Activated naive CD4-positive, alpha-beta T cell (primary cell): ENCODE measurements at places on chromosomes 16 and 17.

DNA sequence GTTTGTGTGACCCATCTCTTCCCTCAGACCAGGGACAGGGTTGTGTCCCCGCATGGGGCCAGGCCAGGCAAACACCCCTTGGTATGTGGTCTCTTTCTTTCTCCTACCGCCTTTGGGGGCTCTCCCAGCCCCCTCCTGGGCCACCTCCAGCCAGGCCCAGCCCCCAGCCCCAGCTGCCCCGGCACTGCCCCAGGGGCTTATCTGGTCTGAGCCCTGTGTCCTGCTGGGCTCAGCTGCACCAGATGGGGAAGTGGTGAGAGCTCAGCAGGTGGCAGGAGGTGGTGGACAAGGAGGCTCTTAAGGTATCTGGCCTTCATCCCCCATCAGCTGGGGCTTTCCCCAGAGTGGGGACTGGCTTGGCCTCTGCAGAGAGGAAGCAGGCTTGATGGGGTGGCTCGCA is 8.7 kb downstream of the ADAM11 start:
- DNase-seq, result no peak

DNA sequence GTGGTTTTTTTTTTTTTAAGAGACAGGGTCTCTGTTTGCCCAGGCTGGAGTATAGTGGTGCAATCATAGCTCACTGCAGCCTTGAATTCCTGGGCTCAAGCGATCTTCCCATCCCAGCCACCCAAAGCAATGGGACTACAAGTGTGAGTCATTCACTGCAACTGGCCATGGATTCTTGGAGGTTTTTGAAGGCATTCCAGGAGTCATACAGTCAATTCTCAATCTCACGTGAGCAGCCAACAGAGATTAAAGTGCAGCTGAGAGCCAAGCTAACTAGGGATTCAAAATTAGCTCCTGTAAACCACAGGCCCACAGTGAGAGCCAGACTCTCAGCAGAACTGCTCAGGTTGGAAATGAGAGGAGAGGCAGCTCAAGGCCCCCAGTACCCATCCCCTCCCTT is 30.2 kb downstream of the XPO6 start:
- DNase-seq, result no peak

- no peak for DNase-seq
Observed at GRCh38 chr16:73116576-73116975, 68.6 kb upstream of the ZFHX3 start.

DNA sequence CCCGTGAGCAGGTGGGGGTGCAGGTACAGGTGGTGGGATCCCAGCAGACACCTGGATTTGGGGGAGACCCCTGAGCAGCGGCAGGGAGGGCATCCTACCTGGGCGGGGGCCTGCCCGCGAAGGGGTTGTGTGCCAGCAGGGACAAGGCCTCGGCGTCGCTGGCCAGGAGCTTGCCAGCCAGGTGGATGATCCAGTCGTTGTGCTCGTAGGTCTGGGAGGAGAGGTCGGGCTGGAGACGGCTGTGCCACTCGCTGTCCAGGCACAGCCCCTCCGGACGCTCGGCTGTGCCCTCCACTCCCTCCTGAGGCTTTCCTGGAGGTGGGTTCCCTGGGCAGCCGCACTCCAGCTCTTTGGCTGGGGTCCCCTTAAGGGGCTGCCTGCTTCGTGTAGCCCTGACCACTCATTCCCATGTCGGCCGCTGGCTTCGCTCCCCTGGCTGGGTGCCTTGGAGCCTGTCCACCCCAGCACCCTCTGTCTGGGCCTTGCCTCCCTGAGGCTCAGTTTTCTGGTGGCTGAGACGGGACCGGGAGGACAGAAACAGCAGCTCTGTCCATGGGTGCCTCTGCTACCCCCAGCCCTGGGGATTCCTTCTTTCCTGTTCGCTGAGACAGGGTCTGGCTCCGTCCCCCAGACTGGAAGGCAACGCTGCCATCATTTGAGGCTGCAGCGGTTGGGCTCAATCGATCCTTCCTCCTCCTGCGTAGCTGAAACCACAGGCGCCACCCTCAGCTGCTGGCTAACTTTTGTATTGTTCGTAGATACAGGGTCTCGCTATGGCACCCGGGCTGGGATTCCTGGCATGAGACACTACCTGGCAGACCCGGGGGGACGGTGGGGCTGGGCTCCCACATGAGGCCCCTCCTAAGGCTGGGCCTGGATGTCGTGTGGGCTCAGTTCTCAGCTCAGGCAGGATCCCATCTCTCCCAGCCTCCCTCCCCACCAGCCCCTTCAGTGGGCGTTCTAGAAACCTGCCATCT is 68.6 kb upstream of the GNG13 start:
- no peak for DNase-seq

DNA sequence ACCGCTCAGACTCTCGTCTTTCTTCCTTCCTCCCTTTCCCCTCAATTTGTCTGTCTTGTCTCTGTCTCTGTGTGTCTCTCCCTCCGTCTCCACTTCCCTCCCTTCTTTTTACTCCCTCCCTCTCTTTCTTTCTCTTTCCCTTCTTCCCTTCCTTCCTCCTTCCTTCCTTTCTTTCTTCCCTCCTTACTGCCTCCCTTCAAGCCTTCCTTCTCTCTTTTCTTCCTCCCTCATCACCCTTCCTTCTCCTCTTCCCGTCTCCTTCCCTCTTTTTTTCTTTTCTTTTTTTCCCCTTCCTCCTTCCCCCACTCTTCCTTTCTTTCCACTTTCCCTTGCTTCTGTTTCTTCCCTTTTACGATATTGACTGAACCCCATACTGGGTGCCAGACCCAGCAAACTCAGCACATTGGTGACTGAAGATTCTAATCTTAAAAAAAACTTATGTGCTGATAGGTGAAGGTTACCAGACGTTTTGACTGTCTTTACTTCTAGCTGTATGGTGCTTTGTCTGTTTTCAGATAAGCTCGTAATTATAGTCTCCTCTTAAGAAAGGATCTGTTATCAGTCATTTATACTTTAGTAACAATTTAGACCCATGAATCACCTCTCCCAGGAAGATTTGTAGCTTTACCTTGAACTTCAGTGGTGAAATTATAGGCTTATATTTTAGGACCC is 481 bp upstream of the BRD7 start:
- no peak for DNase-seq

DNA sequence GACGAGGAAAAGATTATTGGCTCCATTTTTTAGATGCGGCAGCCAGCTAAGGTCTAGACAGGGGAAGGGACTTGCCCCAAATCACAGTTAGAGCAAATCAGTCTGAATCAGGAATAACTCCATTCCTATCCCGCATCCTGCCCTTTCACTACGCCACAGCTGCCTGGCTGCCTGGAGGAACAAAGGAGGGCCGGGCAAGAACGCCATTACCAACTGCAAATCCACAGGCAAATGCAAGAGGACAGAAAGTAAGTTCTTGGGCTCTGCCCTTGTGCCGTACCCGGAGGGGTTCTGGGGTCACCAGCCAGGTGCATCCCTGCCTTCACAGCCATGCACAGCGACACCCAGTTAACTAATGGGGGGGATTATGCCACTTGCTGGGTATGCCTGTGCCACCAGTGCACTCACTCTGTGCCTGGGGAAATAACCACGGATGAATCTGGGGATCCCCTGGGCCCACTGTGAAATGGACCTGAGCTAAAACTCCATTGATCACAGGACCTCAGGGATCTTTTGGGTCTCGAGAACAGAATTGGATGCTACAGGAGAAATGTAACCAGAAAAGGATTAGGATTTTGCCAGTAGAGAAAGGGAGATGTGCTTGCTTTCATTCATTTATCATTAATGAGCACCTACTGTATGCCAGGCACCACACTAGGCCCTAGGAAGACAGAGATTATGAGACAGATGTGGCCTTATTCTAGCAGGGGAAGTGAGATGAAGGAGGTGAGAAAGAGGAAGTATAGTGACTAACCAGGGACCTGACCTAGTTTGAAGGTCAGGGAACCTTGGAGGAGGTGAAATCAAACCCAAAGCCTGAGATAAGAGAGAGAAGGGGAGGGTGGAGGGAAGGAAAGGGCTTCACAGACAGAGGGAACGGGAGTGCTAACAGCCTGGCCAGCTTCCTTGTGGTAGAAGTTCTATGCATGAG is 17.7 kb downstream of the BCL7C start:
- no peak for DNase-seq

- DNase-seq, result no peak
Observed at GRCh38 chr16:27511657-27512448, 37.9 kb downstream of the GTF3C1 start.

DNA sequence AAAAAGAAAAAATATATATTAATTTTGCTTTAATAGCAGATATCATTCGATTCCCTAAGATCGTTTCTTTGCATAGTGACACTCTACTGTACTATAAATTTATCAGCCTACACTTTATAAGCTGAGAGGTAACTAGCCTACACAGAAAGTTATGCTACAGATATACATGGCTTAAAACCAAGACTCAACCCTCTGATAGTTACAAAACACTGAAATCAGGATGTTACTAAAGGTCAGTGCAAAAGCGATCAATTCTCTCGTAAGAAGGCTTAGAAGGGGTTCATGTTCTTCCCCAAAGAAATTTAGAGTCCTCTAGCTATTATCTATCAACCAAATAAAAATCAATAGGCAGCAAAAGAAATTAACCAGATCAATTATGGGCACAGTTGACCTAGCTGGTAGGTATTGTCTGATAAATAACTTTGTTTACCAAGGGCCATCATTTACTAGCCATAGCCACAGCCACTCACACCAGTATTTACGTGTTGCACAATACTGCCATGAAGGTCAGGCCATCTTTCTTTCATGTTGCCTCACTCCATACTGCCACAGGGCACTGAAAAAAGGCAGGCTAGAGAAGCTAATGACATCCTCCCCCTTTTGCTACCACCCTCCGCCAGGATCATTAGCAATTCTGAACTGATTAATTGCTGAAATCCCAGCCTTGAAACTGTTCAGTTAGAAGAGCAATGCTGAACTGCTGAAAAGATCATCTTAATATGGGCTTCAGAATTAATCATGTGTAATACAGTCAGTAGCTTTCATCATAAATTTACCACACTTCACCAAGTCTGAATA is 43.7 kb downstream of the RND2 start:
- DNase-seq, result no peak

GRCh38 chr17:40819528-40820125 is 2.8 kb downstream of the KRT10 start:
- DNase-seq, result no peak

GRCh38 chr16:166375-167121 is 770 bp downstream of the HBM start:
- DNase-seq, result no peak

DNA sequence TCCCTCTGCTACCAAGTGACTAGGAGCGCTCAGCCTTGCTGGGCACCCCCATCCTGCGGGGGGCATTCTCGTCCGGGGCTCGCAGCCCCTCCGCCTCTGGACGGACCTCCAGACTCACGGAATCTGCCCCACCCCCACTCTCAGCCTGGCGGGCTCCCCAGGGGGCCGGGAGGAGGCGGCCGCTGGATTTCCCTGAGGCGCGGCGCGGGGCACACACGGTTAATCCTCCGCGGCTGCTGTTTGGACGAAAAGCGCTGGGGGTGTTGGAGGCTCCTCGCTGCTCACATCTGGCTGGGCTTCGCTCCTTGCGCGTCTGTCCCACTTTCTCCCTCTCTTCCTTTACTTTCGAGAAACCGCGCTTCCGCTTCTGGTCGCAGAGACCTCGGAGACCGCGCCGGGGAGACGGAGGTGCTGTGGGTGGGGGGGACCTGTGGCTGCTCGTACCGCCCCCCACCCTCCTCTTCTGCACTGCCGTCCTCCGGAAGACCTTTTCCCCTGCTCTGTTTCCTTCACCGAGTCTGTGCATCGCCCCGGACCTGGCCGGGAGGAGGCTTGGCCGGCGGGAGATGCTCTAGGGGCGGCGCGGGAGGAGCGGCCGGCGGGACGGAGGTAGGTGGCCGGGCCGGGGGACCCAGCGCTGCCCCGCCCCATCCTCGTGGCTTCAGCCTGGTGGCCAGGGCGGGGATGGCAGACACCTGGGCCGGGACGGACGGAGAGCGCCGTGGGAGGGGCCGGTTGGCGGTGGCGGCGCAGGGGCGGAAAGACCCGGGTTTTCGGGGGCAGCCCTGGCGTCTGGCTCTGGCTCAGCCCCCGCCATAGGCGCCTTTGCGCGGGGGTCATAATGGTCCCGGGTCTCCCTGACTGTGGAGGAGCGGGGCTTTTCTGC is at the start of gene C1QTNF1:
Gene C1QTNF1, plus strand, starts transcription at position 284 of the 886 bp plus-strand sequence. CDS start 19,800 bp downstream, outside the sequence.
- DNase-seq, result no peak

- DNase-seq, result no peak
Observed at GRCh38 chr17:32798938-32799337, 78.0 kb downstream of the MYO1D start.

DNA sequence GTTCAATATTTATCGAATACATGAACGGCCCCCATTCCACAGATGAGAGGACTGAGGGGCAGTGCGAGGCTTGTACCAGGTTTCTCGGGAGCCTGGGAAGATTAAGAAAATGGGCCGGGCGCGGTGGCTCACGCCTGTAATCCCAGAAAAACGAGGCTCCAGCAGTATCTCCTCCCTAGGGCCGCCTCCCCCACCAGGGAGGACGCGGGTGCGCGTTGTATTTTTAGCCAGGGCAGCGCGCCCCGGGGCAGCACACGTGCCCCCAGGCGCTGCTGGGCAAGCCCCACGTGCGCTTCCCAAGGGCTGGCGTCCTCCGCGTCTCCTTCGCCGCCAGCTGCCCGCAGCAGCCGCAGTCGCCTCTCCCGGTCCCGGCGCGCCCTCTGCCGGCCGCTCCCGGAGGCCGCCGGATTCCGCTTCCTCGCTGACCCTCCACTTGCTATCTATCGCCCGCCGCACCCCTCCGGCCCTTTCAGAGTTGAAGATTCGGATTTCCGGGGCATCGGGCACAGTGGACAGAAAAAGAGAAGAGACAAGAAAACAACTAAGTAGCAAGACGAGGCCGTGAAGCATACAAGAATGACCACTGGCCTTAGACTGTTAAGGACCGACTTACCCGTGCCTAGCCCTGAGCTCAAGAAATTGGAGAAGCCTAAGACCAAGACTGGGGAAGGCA is 1.9 kb upstream of the YBX2 start:
- peak; percentile 21 for DNase-seq

DNA sequence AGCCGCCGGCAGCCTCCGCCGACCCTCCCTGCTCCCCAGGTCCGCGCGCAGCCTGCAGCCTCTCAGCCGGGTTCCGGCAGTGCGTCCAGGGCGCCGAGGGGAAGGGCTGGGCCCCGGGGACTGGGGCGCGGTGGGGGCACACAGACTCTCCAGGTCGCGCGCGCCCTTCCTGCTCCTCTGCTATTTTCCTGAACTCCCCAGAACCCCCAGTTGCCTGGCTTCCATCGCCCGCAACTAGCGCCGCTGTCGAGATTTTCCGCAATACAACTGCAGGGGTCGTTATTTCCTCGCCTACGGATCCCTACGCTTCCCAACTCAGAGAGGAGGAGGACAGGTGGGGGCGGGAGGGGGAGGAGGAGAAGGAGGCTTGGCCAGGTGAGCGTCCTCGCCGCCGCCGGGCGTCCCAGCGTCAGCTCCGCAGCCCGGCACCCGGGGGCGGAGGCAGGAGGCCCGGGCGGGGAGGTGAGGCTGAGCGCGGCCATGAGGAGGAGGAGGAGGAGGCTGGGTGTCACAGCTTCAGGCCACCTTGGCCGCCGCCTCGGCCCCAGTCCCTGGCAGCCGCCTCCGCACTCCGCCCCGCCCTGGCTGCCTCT is at the start of gene CA10:
Gene CA10, minus strand, starts transcription at position 265 of the 593 bp plus-strand sequence.
- no peak for DNase-seq

DNA sequence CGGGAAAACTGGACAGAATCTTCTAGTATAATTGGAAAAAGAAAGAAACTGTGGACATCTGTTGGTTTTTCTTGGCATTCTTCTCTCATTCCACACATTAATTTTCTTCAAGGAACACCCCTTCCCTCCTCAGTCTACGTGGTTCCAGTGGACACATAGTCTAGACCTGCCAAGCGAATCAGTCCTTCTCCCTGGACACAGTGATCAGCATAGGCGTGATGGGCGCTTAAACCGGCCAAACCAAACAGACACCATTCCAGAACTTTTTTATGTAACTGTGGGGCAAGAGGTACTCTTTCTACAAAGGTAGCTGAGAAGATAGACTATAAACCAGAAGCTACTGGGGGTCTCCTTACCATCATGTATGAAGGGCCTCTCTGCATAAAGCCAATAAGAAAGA is 121.8 kb upstream of the COX10 start:
- no peak for DNase-seq
